Fibroblast of villous mesenchyme (primary cell): ENCODE measurements at places on chromosomes 6 and 20. TPM values are rescaled to one million over a fixed set of nuclear protein-coding genes. Genes with fewer than 3 reads are reported as not detected.

DNA sequence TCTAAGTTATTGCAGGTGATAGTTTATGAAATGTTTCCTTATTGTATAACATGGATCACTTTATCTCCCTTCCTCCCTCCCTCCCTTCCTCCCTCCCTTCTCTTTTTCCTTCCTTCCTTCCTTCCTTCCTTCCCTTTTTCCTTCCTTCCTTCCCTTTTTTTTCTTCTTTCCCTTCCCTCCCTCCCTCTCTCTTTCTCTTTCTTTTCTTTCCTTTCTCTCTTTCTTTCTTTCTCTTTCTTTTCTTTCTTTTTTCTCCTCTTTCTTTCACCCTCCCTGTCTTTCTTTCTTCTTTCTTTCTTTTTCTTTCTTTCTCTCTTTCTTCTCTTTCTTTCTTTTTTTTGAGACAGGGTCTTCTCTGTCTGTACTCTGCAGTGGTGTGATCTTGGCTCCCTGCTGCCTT, 5.8 kb downstream of the OR2B3 start:
- DNase-seq: no peak

GRCh38 chr20:39829661-39830060, 859.4 kb downstream of the MAFB start:
- no peak for DNase-seq

GRCh38 chr6:153673225-153673624, 365.8 kb upstream of the OPRM1 start:
- no peak for DNase-seq

DNA sequence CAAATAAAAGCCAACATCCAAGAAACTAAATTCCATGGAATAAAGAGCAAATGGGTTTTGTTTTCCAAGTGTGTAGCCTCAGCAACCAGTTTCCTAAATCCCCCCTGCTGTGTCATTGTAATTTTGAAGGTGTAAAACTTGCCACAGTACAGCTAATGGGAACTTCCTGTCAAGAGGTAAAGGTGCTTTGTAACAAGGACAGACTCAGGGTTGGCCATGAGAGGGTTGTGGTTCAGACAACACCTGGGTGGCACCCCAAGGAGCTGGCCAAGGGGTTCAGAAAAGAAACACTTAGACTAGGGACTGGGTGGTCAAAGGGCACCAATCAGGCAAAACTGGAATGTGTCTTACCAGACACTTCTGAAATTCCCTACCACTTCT, 52.4 kb upstream of the LYRM2 start:
- DNase-seq: no peak

SLC24A3 gene
- 0.86 and 4.2 TPM in 2 replicates for total RNA-seq

HLA-DPA1 gene
- 0.43 and 0.97 TPM in 2 replicates for total RNA-seq
